Ecto neural progenitor cell (in vitro differentiated cells): ENCODE measurements at places on chromosomes 4 and X.
A peak's percentile ranks its signal among the peaks of the same experiment; 100 is the strongest.

GRCh38 chr4:78662658-78663057 lies 111.1 kb downstream of the ANXA3 start:
- DNase-seq: no peak

DNA sequence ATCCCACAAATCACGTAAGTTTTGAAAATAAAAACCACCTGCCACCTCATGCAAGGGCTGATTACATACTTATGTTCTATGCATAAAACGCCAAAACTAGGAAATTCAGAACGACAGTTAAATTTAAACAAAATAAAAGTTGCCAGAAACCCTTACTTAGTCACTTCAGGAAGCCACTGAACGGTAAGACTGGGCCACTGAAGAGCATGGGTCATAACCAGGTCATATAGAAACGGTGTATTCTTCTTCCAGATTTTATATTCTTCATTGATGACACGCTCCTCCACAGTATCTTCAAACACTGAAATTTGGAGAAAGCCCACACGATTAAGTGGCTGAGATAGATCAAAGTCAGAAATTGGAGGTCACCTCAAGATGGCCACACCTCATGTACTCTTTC lies 1.2 kb downstream of the RBBP7 start:
- DNase-seq: no peak

DNA sequence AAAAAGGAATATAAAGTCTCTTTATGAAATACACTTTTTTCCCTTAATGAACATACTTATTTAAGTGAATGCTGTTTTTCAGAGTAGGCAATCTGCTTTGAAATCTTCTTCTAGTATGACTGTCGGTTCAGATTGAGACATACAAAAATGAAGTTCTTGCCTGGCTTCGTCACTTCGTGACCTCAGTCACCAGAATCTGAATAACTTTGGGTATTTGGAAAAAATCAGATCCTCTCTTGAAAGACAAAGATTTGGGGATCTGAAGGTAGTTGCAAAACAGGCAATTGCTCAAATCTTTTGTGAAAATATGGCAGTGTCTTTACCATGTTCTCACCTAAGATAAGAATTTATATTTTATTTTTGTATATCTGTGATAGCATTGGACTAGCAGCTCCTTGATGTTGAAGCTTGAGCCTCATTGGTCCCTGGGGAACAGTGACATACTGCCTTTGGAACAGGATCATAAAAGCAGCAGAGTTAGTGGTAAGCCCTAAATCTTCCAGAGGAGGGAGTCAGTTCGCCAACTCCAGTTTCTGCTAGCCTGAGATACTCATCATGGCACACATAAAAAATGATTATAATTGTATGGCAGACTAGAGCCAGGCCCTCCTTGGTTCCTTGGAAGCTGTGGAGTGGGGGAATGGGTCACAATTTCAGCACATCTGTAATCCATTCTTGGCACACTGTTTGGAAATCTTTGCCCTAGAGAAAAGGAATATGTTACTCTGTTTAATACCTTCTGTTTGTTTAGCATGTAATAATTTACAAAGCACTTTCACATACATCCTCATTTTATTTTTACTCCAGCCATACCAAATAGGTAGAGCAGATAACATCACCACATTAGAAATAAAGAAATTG lies 5.0 kb downstream of the ARFIP1 start:
- DNase-seq: no peak

DNA sequence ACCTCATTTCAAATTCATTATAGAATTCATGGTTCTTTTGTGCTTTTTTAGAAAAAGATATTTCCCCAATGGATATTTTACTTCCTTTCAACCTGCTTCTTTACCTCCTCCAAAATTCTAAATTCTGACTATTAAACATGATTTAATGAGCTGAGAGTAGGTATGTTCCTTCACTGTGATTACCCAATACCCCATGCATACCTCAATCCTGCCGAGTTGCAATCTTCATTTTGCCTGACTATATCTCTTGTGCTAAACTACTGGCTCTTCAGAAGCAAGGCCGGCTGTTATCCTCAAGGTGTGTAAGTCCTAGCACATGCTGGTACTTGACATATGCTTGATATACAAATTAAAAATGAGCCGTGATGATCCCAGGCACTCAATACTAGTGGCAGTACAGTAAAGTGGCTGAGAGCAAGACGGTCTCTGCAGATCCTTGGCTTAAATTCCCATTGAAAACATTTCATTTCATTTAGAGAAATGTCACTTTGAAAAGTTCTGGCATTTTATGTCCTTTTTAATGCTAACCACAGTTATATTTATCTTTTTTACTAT lies 320.4 kb downstream of the KCNIP4 start:
- DNase-seq: no peak

DNA sequence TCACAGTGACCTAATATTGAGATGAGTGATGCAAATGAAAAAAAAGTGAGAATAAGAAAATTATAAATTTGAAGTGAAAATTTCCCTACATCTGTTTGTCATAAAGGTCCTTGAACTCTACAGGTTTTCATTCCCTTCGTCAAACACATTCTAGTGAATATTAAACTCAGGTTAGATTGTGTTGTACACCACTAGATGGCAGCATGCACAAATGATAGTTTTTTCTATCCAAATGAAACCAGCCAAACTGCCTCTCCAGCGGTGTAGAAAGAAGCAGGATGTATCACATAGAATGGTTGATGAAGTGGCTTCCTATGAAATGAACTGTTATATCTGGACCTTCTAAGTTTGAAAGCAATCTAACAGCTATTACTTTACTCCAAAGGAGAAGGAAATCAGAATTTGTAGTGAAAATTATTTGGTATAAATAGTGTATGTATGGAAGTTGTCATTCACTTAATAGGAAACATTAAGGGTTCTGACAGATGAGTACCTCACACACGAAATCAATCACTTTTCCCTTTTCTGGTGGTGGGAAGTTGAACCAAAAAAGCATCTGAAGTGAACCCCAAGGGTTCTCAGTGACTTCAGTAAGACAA lies 382.7 kb downstream of the UNC5C start:
- DNase-seq: no peak

DNA sequence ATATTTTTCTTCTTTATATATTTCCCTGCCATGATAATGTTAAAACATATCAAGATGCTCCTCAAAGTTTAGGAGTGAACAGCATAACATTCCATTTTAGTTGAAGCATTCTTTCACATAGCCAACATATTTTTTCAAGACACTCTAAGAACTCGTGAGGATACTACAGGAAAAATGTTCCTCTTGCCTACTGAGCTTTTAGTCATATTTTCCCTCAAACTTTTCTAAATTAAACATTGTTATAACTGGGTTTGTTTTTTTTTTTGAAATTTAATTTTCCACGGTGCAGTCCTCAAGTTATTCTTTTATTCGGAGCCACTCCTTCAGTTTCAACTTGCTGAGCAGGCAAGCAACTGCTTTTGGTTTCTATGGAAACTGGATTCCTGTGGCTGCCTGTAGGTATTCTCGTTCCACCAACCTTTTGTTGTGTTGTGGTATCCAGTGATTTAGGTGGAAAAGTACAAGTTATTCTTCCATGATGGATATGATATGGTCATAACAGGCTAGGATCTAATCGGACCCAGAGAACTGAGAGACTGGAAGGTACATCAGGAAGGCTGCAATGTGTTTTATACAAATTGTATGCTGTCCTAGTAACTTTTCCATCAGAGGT lies 248.0 kb downstream of the TRIML1 start:
- no peak for DNase-seq

DNA sequence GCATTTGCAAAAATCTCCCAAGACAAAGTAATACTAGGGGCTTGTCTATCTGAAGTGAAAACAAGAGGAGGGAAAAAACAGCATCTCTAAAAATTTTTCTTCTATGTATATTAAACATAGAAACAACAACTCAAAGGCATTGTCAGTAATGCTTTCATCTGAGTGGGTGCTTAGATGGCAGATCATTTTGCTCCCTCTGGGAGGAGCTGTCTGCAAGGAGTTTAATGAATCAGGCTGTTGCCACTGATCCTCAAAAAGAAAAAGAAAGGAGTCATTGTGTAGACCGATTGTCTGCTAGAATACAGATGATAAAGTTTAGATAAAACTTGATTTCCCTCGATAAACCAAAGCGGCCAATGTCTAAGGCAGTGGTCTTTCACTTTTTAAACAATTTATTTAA lies 49.7 kb upstream of the KLHL8 start:
- no peak for DNase-seq

GRCh38 chrX:72712094-72712755 lies 1.9 kb downstream of the PHKA1 start:
- DNase-seq: no peak

DNA sequence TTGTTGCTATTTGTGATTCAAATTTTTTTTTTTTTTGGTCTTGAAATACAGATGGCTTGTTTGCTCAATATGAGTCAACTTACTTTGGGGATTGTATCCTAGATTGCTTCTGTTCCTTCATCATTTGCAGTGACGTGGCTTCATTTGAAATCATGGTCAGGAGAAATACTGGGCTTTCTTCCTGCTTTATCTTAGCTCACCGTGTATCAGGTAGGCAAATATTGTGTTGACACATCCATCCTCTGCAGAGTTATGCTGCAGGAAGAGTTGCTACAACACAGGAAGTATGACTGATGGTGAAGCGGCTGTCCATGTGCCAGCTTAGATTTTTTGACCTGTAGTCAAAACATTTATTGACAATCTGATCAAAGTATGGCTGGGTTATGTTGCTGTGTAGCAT lies 232.2 kb downstream of the C4orf33 start:
- DNase-seq: no peak

GRCh38 chr4:165327211-165328100 lies at the start of gene MSMO1:
MSMO1 (plus strand) TSS chr4:165327669; CDS start chr4:165333371, 5,702 bp downstream.
- peak; percentile 99 for DNase-seq

- DNase-seq: no peak
These were observed 477.5 kb downstream of the SPRY1 start for GRCh38 chr4:123874063-123874462.

DNA sequence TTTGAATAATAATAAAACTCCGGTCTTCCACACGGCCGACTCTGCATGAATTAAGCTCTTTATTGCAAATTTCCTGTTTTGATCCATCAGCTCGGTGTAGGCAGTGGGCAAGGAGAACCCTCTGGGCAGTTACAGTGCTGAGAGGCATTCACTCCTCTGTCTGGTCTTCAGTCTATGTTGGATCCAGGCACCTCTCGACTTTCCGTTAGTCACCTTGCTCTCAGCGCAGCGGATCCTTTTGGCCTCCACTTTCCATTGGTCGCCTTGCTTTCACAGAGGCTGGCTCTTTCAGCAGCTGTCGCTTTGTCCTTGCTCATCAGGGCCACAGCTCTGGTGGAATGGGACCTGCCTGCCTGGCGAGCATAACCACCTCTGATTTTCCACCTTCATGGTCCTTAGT lies 52.9 kb downstream of the TRMT44 start:
- DNase-seq: peak; percentile 36

- DNase-seq: no peak
These were observed 111.4 kb downstream of the NYX start for GRCh38 chrX:41558531-41558930.

GRCh38 chr4:42497142-42497910 lies 100.0 kb downstream of the SHISA3 start:
- DNase-seq: no peak

- no peak for DNase-seq
These were observed 569.4 kb downstream of the GABRG1 start for GRCh38 chr4:45554423-45554822.

GRCh38 chr4:85656759-85657505 lies 182.0 kb downstream of the ARHGAP24 start:
- no peak for DNase-seq

DNA sequence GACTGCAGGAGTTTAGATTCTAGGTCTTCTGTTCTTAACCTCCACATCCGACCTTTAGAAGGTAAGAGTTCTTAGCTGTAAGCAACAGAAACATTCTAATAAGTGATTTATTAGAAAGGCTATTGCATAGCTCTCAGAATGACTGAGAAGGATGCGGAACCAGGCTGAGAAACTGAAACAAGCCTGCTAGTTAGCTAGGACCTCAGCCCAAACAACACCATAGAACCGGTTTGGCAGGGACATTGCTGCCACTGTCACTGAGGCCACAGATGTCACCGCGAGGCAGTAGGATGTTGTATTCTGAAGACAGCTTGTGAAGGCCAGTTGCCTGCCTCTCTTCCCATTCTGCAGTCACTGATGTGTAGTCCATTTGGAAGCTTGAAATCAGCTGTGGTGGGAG lies 160.0 kb upstream of the ARX start:
- no peak for DNase-seq

GRCh38 chr4:107192601-107193000 lies 156.5 kb upstream of the DKK2 start:
- DNase-seq: no peak

- no peak for DNase-seq
These were observed 358.9 kb upstream of the FSTL5 start for GRCh38 chr4:162522724-162523123.

DNA sequence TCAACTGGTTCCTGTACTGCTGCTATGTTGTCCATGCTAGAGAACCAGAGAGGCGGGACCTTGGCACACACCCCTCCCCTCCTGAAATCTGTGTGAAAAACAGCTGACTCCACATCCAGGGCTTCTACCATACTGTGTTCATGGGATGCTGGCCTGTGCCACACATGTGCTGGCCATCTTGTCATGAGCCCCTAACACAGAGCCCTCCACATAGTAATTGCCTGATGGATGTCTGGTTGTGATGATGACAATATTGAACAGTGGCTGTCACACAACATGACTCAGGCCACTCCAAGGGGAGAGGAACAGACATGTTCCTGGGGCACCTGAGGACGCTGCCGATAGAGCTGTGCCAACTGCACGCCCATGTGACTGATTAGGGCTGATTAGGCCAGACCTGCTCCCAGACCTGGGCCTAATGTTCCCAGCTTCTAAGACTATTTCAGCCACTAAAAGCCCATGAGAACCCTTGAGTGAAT lies 13.1 kb downstream of the SLC25A5 start:
- DNase-seq: no peak

- no peak for DNase-seq
These were observed 28.6 kb downstream of the FAM241A start for GRCh38 chr4:112173593-112174558.

DNA sequence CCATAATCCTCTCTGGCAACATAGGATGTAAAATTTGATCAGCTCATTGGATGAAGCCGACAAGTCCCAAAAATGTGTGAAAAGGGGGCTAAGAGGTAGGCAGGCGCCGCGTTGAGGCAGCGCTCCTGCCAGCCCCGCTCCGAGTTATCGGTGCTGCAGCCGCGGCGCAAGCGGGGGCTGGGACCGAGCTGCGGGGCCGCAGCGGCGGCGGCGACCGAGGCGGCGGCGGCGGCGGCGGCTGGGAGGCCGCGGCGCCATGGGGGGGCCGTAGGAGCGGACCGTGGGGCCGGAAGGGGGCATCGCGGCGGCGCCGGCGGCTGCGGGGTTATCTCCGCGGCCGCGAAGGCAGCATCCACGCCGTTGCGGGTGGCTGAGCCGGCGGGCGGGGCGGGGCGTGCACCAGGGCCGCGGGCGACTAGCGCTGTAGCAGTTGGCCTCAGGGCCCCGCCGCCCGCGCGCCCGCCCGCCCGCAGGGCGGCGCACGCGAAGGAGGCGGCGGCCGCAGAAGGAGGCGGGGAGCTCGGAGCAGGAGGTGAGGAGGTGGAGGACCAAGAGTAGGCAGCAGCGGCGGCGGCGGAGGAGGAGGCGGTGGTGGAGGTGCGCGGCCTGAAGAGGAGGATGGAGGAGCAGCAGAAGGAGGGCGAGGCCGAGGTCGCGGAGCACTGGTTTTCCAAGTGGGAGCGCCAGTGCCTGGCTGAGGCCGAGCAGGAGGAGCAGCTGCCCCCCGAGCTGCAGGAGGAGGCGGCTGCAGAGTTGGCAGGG lies 126.0 kb upstream of the CXorf66 start:
- peak; percentile 63 for DNase-seq
